ENCODE measurements at places on chromosomes 11 and 22.

- peak; percentile 87 for DNase-seq
Measured at GRCh38 chr11:65329944-65330403, 3.7 kb upstream of the DPF2 start.

DNA sequence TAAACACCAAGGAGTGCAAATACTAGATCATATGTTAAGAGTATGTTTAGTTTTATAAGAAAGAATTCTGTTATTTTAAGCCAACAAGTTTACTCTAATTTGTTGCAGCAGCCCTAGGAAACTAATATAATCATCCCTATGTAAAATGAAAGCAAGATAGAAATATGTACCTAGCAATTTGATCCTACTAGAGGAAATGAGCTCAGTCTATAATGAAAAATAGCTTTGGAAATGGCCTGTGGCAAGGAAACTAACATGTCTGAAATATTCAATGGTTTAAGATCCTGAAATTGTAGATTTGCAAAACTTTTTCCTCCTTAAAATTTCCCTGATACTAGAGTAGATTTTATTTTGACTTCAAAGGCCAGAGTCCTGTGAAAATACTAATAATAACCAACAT lies 112.7 kb upstream of the SLC5A12 start:
- no peak for DNase-seq

DNA sequence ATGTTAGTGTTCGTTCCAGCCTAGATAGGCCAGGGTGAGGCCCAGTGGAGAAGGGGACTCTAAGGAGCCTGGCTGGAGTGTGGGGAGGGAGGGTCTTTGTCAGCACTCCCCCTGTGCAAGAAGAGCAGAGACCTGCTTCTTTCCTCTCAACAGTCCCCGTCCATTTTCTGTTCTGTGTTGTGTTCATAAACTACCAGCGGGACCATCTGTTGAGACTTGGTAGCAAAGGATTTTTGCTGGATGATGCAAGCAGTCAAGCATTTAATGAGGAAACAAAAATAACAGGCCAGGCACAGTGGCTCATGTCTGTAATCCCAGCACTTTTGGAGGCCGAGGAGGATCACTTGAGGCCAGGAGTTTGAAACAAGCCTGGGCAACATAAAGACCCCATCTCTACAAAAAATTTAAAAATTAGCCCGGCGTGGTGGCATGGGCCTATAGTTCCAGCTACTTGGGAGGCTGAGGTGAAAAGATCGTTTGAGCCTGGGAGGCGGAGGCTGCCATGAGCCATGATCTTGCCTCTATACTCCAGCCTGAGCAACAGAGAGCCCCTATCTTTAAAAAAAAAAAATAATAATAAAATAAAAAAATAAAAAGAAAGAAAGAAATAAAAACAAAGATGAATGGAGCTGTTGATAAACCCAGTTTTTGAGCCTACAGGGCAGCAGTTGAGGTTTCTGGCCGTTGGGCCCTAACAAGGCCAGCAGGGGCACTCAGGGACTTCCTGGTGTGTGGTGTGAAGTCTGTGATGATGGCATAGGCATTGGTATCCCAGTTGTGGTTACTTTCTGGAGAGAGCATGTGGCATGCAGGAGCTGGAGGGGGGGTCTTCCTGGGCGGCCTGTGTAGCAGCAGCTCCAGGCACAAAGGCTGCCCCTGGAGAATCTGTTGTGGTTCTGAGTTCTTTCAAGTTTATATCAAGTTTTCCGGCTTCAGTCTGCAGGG lies 1.7 kb upstream of the TXNRD2 start:
- peak; percentile 68 for DNase-seq

GRCh38 chr11:16778286-16778685 lies 39.8 kb downstream of the C11orf58 start:
- DNase-seq = no peak

- peak; percentile 84 for DNase-seq
Measured at GRCh38 chr11:8263769-8264410, at the start of gene LMO1. LMO1 (minus strand) TSS chr11:8263878; CDS start chr11:8263362, 516 bp downstream.

DNA sequence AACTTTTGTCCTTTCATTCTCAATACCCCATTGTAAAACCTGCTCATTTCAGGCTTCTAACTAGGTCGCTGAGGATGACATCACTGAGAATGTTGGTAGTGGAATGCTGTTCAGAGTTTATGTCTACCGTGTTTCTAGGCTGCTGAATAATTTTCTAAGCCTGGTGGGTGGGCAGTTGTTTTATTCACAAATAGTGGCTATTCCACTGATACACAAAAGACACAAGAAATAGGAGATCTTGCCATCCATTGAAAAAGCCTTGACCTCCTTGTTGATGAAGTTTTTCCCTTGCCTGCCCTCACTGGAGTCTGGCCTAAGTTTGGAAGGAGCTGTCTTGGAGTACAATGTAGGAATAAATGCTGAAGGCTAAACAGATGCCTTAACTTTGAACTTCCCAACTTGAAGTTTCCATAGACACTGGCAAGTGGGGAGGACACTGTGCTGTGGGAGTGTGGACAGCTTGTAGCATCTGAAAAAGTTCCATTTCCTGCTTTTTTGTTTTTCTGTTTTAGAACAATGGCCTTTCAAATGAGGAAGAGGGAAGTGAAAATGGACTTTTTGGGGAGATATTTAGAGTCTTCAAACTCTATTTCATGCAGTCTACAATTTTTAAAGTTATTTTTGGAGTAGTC lies 59.2 kb downstream of the TRIM44 start:
- DNase-seq = no peak

DNA sequence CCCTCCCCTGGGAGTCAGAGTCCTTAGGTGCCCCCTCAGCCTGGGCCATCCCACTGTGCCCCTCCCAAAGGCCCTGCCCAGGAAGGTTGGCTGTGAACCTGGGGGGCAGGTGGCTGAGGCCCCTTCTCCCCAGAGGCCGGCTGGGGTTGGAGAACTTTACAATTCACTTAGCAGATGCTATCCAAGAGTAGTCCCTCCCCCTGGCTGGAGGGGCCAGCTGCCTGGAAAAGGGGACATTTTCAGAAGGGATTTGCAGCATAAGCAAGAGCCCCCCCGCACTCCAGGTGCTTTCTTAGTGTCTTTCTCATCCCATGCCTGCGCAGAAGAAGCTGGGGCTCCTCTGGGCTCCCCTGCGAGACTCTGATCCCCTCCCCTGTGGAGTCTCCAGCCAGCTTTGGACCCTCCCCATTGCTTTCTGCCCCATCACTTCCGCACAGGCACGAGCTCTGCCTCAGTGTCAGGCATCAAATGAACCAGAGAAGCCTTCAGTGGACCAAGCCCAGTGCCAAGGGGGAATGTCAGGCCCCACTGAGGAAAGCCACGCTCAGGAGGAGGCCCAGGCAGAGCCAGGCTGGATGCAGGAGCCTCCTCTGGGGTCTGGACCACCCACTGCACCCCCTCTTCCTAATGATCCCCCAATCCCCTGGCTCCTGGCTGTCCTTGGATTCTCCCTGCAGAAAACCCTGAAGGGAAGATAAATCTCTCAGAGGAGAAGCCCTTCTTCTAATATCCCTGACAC lies 3.7 kb downstream of the SSTR3 start:
- no peak for DNase-seq

DNA sequence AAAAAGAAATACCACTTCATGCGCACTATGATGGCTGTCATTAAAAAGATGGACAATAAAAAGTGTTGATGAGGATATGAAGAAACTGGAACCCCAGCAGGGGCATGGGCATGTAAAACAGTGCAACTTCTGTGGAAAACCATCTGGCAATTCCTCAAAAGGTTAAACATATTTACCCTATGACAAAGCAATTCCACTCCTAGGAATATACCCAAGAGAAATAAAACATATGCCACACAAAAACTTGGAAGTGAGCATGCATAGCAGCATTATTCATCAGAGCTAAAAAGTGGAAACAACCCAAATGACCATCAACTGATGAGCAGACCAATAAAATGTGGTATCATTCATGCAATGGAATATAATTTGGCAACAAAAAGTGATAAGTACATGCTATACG lies 50.1 kb downstream of the LRRC32 start:
- DNase-seq = no peak

DNA sequence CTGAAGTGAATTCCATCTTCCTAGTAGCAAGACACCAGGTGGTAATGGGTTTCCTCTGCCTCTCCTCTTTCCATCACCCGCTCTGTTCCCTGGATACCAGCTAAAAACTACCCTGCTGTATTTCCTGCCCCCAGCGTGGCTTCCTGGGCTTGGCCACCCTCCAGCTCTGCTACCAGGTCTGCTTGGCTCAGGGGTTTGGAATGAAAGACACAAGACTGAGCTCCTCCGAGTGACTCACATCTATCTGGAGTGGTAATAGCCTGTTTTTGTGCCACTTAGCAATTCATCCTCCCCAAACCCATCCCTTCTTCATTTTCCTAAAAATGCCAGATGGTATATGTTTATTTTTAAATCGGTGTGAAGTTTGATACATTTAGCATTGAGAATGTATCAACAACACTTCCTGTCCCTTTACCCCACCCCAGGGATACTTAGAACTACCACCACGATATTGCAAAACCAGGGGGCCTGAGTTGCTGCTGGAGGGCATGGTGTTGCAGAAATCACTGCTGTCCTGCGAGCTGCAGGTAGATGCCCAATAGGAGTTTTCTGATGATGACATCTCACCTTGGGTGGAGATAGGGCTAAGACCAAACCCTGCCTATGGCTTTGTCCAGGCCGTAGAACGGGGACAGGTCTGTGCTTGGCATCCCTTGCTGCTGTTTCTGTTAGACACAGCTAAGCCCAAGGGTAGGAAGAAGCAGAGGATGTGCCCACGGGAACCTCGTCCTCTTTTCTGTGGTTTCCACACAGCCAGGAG lies 7.5 kb upstream of the MICAL3 start:
- DNase-seq = no peak

GRCh38 chr22:28408709-28409108 lies 270.9 kb downstream of the TTC28 start:
- DNase-seq = no peak

GRCh38 chr11:88131764-88132470 lies 43.3 kb downstream of the RAB38 start:
- DNase-seq = no peak

- DNase-seq = no peak
Measured at GRCh38 chr11:134270250-134270714, 5.9 kb upstream of the GLB1L3 start.

GRCh38 chr22:23073526-23074229 lies 3.4 kb downstream of the GNAZ start:
- peak; percentile 68 for DNase-seq

DNA sequence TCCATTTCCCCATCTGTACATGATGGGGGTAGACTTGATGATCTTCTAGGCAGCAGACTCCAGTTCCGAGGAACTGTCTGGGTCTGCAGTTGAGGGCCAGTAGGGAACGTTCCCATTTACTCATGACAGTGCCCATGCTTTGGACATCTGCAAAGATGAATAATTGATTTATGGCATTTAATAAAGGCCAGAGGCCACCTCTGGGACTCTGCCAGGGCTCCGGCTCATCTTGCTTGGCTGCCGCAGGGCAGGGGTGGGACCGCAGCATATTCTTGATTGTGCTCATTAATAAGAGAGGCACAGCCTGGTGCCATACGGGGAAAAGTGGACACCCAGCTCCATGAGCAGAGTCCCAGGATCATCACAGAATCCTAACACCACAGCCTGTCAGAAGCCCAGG lies 28.1 kb upstream of the KLHL35 start:
- no peak for DNase-seq

DNA sequence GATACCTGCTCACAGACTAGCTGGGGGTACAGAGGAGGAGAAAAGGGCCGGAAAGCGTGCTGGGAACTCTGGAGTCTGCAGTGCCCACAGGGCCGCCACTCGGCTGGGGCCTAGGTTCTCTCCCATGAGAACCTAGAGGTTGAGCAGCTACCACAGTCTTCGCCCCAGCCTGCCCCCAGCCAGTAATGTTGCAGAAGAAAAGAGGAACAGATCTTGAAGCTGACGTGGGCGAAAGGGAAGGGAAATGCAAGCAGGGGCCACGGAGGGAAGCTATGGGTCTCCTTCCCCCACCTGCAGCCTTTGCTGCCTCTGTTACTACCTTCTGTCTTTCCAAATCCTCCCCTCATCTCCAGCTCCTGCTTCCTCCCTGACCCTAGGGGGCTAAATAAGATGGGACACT lies 28.8 kb upstream of the P2RY2 start:
- DNase-seq = no peak

GRCh38 chr11:43419460-43419859 lies 60.7 kb downstream of the TTC17 start:
- peak; percentile 17 for DNase-seq

GRCh38 chr11:23078289-23078971 lies 218.2 kb upstream of the CCDC179 start:
- no peak for DNase-seq

DNA sequence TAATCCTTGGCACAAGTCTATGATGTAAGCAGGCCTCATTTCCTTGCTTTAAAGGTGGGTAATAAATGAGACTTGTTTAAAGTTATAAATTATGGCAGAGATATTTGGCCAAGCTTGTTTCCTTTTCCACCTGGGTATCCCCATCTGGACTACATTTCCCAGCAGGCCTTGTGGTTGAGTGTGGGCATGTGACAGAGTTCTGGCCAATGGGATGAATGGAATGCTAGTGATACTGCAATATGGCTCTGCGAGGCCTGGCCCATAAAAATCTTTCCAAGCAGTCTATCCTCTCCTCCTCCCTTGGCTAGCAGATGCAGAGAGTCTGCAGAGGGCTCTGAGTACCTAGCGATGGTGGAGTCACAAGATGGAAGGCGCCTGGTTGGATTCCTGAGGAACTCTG lies 102.5 kb downstream of the TIMP3 start:
- no peak for DNase-seq

- no peak for DNase-seq
Measured at GRCh38 chr11:36146437-36146836, 142.8 kb downstream of the COMMD9 start.

GRCh38 chr11:108432783-108433182 lies 34.5 kb downstream of the C11orf65 start:
- no peak for DNase-seq

DNA sequence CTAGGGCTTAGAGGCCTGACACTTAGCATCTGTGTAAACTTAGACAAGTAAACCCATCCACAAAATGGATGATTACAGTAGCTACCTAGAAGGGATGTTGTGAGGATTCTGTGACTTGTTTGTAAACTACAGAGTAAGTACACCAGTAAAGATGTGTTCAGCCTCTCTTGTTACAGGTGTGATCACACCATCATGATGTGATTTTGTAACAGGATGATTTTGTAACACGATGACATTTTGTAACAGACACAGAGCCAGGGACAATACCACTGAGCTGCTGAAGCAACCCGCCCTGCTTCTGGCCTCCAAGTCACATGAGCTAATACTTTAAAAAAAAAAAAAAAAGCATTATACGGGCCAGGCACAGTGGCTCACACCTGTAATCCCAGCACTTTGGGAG lies 17.0 kb downstream of the FADD start:
- DNase-seq = no peak

- DNase-seq = no peak
Measured at GRCh38 chr11:44387825-44388224, 77.9 kb upstream of the ALX4 start.

- DNase-seq = no peak
Measured at GRCh38 chr11:134837166-134837886, 425.3 kb upstream of the B3GAT1 start.

- DNase-seq = no peak
Measured at GRCh38 chr11:86180851-86181250, 63.7 kb upstream of the EED start.

- DNase-seq = no peak
Measured at GRCh38 chr11:86209806-86210657, 34.5 kb upstream of the EED start.

Measured in NCI-H1694 (cell line).